ENCODE measurements at places on chromosomes 4 and X.

DNA sequence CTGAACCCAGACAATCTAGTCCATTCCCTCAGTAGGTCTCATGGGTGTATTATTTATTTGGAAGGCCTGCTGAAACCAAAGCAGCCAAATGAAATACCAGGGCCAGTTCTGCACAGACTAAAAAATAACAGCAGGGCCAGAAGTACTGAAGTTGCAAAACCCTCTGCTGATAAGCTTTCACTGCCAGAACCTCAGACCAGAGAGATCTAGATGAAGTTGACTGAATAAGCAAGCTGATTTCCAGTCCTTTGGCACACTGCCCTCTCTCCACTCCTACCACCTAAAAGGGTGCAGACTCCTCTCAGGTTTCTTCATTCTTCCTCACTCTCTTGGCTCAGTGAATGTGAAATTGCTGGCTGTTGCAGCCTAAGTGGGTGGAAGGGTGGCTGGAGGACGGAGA, 276.7 kb upstream of the KLF3 start:
- no peak for DNase-seq

DNA sequence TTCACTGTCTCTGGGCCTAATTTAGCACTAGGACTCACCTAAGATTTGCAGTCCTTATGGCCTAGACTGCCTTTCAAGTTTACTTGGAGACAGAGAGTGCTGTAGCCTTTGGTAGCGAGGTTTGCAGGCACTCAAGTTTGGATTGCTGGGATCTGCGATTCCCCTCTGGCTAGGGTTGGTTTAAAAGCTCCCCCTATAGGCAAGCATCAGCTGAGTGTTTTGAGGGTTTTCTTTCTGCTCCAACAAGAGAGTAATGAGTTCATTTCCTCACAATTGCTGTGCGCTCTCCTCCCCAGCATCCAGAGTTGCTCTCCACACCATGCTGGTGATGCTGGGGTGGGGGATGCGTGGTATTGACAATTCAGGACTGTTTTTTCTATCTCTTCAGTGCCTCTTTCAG, 206.9 kb downstream of the GLUD2 start:
- DNase-seq, result no peak

GRCh38 chr4:39353478-39354253, 12.5 kb downstream of the RFC1 start:
- DNase-seq, result peak; percentile 18

GRCh38 chr4:26937139-26937538, 76.5 kb downstream of the STIM2 start:
- no peak for DNase-seq

DNA sequence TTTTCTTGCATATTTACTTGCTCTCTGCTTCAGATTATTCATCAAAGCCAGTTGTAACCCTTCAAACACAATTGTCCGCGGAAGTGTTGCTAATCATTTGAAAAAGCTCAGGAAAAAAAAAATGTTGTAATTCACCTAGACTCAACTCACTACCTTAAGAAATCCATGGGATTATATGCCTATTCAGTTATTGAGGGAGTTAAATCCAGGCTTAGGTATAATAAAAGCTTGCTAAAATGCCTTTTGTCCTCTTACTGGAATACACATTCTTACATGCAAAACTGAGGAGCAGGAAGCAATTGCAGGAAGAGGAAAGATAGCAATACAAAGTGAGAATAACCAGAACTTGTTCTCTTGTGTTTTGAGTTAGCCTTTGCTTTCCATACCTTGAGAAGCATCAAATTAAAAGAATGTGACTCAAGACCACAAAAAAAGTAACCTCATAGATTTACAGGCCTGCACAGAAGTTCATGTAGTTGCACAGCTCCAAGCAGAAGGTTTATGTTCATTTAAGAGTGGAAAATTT, 91.4 kb upstream of the FAM241A start:
- no peak for DNase-seq

- DNase-seq, result no peak
These were observed 248.5 kb downstream of the GRIA3 start for GRCh38 chrX:123432361-123433150.

DNA sequence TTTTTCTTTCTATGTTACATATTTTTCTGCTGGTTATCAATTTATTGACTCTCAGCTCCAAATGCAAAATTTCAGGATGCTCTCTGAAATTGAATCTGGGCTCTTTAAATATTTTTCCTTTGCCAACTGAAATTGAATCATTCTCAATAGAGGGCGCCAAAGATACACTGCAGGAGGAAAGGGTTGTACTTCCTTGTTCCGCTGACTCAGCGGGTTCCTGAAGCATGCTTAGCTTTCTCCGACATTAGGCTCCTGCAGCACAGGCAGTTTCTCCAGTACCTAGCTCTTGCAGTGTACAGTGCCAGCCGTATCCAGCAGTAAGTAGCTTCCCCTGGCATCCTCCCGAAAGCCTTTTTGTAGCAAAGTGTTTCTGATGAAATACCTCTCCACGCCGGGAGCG, 28.8 kb upstream of the CFAP47 start:
- DNase-seq, result peak; percentile 33

DNA sequence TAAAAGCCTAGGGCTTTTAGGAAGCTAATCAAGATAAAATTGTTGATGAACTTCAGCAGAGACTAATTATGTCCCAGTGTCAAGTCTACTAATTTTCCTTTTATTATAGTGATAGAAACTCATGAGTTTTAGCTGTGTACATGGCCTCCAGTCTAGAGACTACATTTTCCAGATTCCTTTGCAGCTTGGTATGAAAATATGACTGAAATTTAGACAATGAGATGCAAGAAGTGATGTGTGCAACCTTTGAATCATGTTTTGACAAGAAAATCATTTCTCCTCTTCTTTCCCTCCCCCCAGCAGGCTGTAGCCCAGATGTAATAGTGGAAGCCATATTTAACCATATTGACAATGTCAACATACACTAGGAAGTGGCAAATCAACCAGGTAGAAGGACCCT, 30.3 kb upstream of the IL13RA2 start:
- DNase-seq, result no peak

DNA sequence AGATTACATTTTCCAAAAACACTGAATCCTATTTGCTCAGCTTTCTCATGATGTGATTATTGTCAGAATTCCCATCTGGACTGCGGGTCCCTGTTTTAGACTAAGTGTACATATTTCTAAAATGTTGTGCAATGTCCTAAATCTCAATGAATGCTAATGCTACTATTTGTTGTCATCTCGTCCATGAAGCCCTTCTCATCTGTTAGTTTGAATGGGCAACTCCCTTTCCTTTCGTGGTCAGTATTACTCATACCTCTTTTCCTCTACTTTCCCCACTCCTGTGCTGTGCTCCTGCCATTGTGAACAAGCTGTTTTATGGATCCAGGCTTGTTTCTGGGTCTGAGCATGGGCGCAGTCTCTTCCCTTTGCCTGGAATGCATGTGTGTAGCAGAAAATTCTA, 91.0 kb downstream of the MID1 start:
- DNase-seq, result no peak

Data from SW480 (cell line).